Right ventricle myocardium superior (tissue), 1 donor: ENCODE measurements at places on chromosomes 2 and 18. TPM values are rescaled to one million over a fixed set of nuclear protein-coding genes. Genes with fewer than 3 reads are reported as not detected.
A peak's percentile ranks its signal among the peaks of the same experiment; 100 is the strongest.

- no peak for DNase-seq
Measured at GRCh38 chr2:5735521-5735861, 43.3 kb downstream of the SOX11 start.

DNA sequence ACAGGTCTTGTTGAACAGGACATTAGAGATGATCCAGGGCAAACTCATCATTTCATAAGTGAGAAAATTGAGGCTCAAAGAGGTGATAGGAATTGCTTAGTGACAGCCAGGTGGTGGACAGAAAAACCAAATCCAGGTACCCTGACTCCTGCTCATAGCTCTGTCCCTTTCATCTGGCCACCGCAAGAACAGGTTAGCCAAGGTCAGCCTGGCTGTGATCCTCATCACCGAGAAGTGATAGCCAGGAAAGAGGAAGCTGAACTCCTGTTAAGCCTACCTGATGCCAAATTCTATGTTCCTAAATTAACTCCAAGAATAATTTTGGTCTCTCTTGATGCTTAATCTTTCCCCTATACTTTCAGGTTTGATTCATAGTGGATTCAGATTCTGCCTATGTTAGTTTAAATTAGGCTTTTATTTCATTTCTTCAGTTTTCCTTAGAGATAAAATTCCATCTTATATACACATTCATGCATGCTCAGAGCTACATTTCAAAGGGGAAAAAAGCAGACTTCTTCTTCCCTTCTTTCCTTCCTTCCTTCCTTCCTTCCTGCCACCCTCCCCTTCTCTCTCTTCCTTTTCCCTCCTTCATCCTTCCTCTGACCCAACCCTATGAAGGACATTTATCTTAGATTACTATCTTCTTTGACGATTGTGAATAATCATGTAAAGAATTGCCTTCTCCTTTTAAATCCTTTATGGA lies 17.3 kb upstream of the CRIM1 start:
- no peak for DNase-seq

DNA sequence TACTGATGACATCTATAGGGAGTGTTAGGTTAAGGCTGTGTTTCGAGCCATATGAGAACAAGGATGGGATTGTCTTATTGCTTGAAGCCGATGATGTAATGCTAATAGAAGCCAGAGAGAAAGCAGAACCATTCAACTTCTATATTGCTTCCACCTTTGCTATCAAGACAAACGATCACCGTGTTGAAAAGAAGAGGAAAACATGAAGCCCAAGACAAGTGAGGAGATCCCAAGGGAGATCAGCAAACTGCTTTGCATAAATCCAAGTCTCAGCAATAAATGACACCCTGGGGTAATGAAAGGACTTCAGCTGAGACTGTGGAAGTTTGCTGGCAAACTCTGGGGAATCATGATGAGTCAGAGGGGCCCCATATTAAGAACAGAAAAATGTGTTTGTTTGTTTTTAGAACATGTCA lies 206.2 kb downstream of the NCKAP5 start:
- no peak for DNase-seq

GRCh38 chr2:177254433-177255226 lies 9.9 kb downstream of the NFE2L2 start:
- DNase-seq = peak; percentile 62

- DNase-seq = peak; percentile 7
Measured at GRCh38 chr2:3195641-3196476, 181.8 kb downstream of the EIPR1 start.

- DNase-seq = no peak
Measured at GRCh38 chr2:172927641-172928357, 147.8 kb upstream of the MAP3K20 start.

GRCh38 chr2:28558158-28558820 lies 62.4 kb downstream of the PLB1 start:
- no peak for DNase-seq

The KDM3A gene
- 27.2 TPM for total RNA-seq

The PRSS56 gene
- 0.19 TPM for total RNA-seq

The TOGARAM2 gene
- total RNA-seq = 42.8 TPM

DNA sequence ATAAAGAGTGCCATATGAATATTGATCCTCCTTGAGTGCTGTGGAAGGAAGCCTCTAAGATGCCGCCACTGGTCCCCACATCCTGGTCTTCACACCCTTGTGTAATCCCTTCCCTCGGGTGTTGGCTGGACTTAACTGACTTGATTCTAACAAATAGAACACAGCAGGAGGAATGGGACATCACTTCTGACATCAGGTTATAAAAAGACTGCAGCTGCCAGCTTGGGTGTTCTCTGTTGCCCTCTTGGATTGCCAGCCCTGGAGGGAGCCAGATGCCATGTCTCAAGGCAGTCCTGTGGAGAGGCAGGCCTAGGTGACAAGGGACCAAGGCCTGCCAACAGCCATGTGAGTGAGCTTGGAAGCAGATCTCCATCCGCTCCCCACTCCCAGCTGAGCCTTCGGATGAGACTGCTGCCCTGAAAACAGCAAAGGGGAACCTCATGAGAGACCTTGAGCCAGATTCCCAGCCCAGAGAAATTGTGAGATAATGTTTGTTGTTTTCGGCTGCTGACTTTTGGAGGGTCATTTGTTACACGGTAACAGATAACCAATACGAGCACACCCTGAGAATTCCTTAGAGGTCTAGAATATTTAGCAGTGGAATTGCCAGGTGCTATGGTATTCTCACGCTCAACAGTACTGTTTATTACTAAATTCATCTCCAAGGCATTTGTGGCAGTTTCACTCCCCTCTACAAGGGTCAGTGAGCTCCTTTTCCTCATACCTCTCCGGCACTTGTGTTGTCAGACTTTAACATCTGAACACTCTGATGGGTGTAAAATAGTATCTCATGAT lies 32.5 kb downstream of the HPCAL1 start:
- DNase-seq = no peak

- peak; percentile 61 for DNase-seq
Measured at GRCh38 chr2:144519934-144520731, at the start of gene ZEB2. Gene ZEB2, minus strand, starts transcription at chr2:144520119. Its CDS starts 2,769 bp downstream, at chr2:144517350.
